ENCODE measurements at places on chromosomes 12 and 14. TPM values are rescaled to one million over a fixed set of nuclear protein-coding genes. Genes with fewer than 3 reads are reported as not detected.

PAN2 gene
- total RNA-seq: 71.9 TPM

CSAD gene
- 15.4 TPM for total RNA-seq

- DNase-seq: no peak
These were observed 72.0 kb downstream of the FOS start for GRCh38 chr14:75350505-75351060.

DNA sequence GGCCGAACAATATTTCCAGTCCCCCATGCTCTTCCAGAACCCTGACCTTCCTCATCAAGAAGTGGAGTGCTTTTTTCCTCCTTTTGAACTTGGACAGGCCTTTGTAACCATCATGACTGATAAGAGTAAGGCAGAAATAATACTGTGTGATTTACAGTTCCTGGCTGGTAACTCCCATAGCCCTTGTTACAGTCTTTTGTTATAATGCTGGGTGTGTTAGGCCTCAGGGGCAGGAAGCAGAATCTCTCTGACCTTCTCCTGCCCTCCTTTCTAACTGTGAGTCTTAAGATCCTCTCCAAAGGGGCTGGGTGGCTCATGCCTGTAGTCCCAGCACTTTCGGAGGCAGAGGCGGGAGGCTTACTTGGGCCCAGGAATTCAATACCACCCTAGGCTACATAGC is 59.5 kb downstream of the BCAT1 start:
- DNase-seq: no peak

- DNase-seq: no peak
These were observed 53.0 kb upstream of the KITLG start for GRCh38 chr12:88633312-88633711.

DNA sequence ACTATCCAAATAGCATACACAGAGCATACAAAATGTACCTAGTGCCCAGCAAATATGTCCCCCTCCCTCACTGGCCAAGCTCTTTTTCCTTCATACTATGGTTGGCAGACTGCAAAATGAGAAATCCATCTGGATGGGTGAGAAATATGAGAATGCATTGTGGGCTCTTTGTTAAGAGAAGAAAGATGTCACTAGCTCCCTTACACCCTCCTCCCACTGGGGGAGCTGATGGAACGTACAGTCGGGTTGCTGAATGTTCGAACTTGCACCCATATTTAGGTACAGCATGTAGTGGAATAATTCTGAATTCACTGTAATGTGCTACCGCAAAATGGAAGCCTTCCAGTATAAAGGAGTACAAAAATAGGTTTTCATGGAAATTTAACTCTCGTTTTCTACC is 377.4 kb downstream of the GRIN2B start:
- no peak for DNase-seq
